ENCODE measurements at places on chromosomes 13 and 19. TPM values are rescaled to one million over a fixed set of nuclear protein-coding genes. Genes with fewer than 3 reads are reported as not detected.

Gene ZNF98
- total RNA-seq, result 1.3 TPM

Gene PDX1
- total RNA-seq, result not detected

Gene CBARP
- total RNA-seq, result 6.1 TPM

Gene GSX1
- total RNA-seq, result not detected

Gene TEX101
- total RNA-seq, result not detected

Gene FGF9
- total RNA-seq, result 0.51 TPM

Gene ZNF83
- 23.5 TPM for total RNA-seq

Gene OR4F17
- total RNA-seq, result not detected
